ENCODE measurements at places on chromosomes 7 and 10.

- DNase-seq: no peak
These were observed 249.7 kb upstream of the IGFBP3 start for GRCh38 chr7:46170792-46171191.

DNA sequence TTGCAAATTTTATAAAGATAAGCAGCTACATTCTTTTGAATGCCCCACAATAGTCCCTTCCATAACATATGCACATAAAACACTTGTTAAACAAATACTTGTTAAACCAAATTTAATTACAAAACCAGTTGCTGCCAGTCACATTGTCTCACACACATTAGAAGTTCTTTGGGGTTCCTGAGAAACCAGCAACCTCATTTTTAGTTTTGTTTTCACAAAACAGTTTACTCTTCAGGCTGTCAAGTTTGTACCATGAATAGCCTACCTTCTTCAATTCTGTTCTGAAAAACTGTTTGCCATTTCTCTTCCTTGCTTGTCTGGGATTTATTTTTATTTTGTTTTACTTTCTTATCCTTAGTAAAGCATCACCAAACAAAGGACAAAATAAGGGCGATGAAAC lies 176.5 kb upstream of the PHF14 start:
- DNase-seq: no peak

- no peak for DNase-seq
These were observed 36.2 kb upstream of the CHST3 start for GRCh38 chr10:71927776-71928592.

DNA sequence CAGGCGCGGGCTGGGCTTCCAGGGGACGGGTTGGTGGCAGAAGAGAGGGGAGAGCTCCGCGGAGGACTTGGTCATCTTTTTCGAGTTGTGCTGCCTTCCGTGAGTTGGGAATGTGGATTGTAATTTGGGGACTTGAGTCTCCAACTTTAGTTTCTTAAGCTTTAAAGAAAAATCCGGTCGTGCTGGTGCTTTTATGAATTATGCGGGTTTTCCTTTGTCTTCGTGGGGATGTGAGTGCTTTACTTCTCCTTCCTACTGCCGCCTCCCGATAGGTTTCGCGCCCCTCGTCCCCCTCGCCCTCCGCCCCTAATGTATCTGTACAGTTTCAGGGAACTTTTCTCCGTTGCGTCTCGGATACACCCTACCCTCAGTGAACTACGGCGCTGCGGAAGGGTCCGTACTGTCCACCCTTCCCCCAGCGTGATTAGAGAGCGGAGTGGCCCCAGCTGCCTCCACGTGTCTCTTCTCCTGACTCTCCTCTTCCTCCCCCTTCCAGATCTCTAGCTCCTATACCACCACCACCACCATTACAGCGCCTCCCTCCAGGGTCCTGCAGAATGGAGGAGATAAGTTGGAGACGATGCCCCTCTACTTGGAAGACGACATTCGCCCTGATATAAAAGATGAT lies 649 bp downstream of the SCD start:
- DNase-seq: peak; percentile 36

GRCh38 chr10:12465385-12466136 lies 116.2 kb downstream of the CAMK1D start:
- DNase-seq: no peak
